ENCODE measurements at places on chromosomes 5 and 9.

DNA sequence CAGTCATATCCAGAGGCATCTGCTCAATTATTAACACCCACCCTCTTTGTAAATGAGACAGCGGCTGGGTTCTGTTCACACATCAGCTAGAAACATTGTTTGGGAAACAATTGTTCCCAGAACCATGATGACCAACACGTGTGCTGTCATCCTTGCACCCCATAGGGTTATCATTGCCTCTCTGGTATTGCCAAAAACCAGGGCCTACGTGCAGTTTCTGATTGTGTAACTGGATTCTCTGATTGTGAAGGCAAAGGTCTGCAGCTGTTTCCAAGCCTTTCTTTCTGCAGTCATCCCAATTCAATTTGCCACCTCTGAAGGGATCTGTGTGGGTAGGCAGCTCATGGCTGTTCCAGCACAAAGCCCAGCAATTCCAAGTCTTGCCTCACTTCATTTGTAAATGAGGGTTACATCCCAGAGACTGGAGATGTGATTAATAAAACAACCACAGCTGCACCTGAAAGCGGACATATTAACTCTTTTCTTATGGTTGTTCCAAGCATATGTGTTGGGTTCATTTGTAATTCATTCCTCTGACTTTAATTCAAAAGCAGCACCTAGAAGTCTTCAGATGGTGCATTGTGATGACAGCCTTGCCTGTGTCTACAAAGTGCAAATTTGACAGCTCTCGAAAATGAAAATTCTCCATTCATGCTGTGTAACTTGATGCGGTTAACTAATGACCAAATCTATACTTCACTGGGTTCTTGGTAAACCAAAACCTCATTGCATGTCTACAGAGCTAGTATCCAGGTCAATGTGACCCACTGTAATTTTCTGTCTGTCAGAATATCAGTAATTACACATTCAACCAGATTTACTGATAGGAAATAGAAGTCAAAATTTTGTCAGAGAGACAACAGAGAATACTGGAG lies 66.6 kb downstream of the YIPF5 start:
- ATAC-seq: no peak

- ATAC-seq: no peak
Measured at GRCh38 chr5:168603746-168604145, 24.6 kb upstream of the PANK3 start.

DNA sequence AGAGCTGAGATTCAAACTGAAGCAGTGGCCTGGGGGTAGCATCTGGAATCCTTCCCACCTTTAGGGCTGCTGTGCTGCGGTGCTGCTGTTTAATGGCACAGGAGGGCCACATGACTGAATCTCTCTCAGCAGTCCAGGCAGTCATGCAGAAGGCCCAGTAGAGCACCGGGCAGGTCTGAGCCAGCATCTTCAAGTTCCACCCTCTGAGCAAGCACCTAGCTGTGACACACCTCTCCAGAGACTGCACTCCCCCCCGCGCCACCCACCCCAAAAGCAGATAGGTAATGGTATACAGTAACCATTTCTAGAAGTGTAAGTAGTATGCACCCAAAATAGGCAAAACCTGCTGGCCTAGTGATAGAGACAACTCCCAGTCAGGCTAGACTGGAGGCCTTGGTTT lies 8.2 kb downstream of the IL4 start:
- ATAC-seq: no peak

DNA sequence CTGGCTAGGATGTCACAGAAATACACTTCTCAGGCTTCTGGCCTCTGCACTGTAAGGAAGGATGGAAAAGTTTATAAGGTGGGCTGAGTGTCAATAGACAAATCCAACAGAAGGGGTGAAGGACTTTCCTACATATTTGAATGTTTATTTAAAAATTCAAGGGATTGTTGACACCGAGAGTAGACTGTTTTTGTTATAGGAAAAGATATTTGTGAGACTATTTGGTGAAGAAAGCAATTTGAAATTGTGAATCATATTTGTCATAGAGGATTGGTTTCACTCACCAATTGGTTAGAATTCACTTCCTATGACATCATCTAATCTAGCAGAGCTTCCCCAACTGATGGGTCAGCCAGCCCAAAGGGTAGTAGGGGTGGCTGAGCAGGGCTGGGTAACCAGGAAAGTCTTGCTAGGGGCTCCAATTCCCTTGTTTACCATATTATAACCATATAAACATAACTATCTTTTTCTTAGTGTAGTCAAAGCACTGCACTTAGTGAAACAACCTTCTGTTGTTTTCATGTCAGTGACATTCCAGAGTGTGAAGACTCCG lies 14.9 kb upstream of the MEGF10 start:
- ATAC-seq: no peak

GRCh38 chr9:127721391-127721821 lies 5.5 kb downstream of the TTC16 start:
- no peak for ATAC-seq

All from stimulated activated memory B cell treated with anti-CD40 and anti-IgM and Interleukin-4, amounts not matched to agents 10 μg/mL and 1 μg/mL and 100 μg/mL, for 72 hours (primary cell).